ENCODE measurements at places on chromosomes 3 and 15.

- no peak for DNase-seq
Observed at GRCh38 chr15:72585476-72586058, 68.9 kb upstream of the GOLGA6B start.

DNA sequence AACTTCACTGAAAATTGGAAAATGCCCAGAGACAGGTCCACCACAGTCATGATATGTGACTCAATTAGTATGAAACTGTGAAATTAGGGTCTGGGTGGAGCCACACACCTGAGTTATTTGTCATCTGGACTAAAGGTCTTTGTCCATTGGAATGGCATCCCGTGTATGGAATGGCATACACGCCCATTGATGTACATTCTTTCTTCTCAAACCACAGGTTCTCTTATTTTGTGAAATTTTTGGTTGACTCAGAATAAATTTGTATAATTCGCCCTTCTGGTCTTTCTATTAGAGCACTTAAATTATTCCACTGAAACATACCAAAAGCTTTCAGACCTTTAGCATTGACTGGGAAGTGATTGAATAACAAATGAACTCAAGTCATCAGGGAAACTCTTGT, 66.8 kb upstream of the UBE2E1 start:
- no peak for DNase-seq

DNA sequence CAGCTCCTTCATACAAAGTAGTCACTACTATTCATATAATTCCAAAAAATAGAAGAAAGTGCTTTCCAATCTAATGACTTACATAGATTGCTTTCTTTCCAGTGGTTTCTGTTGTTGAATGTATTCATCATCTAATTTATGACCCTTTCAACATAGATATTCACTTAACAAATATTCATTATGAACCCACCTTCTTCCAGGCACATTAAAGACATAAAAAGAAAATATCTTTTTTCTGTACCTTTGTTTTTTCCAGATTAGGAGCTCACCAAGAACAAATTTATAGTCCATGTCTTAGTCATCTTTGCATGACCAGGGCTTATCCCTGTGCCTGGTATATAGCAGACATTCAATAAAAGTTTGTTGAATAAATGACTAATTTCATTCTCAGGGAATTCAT, 32.4 kb upstream of the PDZRN3 start:
- no peak for DNase-seq

DNA sequence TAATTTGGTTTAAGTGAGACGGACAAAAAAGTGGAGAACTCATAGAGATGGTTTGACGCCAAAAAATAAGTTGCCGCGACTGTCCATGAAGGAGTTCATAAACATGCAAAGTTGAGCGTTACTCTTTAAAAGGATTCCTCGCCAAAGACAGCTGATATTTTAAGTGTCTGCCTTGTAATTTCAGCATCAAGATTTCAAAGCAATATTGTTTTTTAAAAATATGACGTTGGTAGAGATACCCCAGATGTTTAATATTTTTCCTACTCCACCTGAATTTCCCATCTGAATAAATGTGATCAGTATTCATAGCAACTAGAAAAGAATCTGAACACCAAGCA, 155.0 kb downstream of the TUSC7 start:
- no peak for DNase-seq

GRCh38 chr3:138824114-138824506, 10.6 kb downstream of the PIK3CB start:
- DNase-seq = peak; percentile 71

- DNase-seq = peak; percentile 28
Observed at GRCh38 chr15:62841269-62841628, 201.3 kb upstream of the TPM1 start.

DNA sequence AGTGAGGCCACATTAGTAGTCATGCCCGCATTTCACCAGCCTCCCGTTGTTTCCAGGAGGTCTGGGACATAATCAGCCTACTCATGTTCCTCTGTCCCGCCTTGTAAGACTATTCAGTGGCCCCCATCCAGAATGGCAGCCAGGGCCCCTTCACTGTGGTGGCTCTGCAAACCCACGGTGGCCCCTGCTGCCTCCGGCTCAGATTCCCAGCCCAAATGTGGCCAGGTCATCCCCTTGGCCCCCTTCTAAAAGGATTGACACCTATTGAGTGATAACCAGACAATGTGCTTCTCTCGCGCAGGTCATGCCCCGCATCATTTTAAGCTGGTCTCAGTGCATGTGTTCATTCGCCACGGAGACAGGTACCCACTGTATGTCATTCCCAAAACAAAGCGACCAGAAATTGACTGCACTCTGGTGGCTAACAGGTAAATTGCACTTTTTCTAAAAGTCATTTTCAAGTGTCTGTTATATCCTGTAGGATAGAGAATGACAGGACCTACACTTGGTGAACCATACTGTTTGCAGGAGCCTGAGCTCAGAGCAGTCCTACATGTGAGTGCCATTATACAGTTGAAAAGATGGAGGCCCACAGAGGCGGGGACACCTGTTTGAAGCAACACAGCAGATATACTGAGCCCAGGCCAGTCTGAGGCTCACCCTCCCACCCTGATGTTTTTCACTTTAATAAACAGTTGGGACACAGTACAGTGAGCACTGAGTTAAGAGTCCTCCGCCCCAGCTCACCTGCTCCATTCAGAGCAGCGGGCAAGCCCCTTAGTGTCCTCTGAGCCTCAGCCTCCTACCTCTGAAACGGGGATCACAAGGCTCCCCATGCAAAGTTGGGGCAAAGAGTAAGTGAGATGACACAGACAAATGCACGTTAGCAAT, 47.7 kb downstream of the PXYLP1 start:
- no peak for DNase-seq

- DNase-seq = no peak
Observed at GRCh38 chr15:81157195-81157938, 23.3 kb downstream of the CFAP161 start.

DNA sequence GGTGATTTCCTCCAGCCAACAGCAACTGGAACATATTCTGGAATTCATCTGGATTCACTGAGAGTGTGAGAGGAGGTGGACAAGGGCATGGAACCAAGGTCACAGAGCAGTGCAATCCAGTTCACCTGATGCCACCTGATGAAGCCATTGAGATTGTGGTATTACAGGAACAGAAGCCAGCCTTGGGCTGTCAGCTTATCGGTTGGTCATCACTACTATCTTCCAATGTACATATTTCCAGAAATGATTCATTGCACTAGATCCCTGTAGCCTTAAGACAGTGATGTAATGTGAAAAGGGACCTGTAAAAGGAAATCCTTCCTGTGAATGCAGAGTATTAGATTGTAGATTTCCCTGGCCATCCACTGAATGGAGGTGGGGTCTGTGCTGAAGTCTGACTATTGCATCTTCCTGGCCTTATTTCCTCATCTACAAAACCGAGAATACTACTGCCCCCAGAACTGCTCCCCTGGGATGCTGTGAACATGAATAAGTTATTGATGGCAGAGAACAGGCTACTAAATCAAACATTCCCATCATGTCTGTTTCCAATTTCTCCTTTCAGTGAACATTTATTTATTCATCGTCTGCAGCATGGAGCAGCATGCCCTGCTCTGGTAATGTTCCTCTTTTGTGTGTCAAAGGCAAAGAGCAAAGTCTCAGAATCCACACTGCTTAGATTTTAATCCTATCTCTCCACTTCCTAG, 47.4 kb upstream of the TPM1 start:
- no peak for DNase-seq

- no peak for DNase-seq
Observed at GRCh38 chr3:126376444-126376843, 18.3 kb upstream of the CFAP100 start.

DNA sequence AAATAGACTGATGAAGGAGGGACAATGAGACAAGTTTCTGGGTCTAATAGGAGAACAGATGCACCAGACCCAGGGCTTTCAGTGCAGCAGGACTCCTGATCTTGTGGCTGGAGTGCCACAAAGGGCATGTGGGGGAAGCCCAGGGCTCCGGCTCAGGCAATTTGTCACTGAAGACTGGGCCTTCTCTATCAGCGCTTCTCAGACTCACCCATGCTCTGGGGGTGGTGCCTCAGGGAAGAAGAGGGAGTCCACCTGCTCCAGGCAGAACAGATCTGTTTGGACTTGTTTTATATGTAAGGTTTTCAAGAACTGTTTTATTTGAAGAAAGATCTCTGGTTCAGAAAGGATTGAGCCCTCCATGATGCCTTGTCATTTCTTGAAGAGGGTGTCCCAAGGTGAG, 112.4 kb upstream of the TLE3 start:
- peak; percentile 38 for DNase-seq

DNA sequence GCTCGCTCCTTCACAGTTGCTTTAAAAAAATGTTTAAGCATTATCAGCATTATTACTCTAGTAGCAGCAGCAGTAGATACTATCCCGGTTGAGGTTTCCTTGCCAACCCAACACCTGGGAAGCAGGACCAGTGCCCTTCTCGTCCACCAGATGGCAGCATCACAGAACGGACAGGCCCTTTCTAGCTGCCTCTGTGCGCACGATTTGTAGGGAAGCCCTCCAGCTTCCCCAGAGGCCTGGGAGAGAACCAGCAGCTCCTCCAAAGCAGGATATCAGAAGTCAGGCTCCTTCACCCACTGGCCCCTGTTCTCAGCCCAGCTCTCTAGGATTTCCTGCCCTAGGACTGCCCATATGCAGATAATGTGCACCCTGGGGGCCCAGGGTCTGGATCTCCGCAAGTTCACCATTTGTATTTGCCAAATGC, 16.8 kb upstream of the ESYT3 start:
- peak; percentile 96 for DNase-seq

DNA sequence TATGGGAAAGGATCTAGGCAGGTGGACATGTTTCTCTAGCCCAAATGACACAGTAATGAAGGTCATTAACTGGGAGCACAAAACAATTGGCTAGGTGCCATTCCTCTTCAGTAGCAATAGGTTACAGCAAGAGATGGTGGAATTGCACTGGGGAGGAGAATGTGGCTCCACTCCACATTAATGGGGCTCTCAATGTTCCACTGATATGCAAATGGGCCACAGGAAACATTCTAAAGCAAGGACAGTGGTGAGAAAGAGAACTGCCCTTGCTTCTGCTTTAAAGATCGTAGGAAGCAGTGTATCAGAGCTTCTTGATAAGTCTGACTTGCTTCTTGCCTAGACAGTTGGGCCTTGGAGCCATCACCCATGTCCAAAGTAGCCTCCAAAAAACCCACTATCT, 271.4 kb upstream of the PPP2R3A start:
- DNase-seq = no peak

DNA sequence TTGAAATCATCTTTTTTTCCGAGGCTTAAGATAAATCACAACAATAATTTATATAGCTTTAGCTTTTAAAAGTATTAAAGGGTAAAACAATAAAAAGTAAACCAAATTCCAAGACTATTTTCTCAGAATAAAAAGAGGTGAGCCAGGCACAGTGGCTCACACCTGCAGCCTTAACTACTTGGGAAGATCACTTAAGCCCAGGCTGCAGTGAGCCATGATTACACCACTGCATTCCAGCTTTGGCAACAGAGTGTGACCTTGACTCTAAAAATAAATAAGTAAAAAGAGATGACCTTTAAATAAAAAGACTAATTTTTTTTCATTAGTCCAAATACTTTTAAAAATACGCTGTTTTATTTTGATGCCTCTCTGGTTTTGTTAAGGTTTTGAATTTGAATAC, 54.4 kb downstream of the C3orf80 start:
- DNase-seq = peak; percentile 45

DNA sequence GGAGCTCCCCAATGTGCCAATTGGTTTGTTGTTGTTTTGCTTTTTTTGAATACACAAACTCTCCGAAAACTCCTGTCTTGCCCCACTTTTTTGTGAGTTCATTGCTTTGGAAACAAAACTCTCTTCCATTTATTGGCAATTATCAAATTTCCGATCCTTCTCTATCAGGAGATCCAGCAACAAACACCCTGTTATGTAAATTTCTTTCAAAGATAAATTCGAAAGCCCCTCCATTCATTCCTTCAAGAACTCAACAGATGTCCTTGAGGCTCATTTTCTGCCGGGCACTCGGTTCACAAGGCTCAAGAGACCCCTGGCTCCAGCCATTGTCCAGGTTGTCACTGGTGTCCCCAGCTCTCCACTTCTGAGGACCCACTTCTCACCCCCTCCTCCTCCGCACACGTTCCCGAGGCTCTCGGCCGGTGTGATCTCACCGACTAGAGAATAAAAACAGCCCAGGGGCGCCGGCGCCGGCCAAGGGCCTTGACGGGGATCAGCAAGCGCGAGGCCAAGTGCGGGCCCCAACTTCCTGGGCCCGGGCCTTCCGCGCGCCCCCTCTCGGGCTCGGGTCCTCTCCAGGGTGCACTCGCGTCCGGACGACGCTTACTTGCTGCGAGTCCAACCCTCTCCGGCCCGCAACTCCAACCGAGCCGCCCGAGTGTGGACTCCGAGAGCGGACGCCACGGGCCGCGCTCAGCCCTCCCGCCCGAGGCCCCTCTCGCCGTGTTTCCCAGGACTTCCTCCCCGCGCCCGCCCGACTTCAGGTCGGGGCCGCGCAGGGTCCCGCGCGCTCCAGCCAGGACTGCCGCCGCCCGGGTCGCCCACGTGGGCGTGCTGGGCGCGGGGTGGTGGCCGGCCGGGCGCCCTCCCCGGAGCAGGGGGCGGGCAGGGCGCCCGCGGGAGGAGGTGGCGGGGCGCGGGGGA, 533 bp upstream of the SMAD3 start:
- DNase-seq = peak; percentile 89

DNA sequence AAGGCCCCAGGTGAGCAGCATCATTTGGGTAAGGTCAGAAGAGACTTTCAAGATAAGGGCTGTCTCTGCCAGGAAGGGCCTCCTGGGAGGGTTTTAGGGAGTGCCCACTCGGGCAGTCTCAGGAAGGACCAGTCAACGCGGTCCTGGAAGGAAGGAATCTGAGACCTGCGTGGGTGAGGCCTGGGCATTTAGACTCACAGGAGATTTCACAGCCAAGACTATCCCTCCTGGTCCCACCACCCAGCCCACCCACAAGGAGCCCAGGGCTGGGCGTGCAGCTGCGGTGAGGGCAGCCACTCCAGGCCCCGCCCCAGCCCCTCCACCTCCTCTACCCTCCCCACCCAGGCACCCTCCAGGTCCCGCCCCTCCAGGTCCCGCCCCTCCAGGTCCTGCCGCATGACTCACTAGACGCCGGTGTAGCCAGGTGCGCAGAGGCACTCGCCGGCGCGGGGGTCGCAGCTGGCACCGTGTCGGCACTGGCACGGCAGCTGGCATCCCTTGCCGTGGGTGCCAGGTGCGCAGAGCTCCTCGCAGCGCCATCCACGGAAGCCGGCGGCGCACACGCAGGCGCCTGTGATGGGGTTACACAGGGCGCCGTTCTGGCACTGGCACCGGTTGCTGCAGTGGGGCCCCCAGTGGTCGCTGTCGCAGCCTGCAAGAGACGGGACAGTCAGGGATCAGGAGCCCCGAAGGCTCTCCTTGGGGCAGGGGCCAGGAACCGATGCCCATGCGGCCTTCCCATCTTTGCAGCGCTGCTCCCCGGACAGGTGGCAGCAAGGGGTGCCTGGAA, 112.7 kb downstream of the RAB11A start:
- peak; percentile 96 for DNase-seq

DNA sequence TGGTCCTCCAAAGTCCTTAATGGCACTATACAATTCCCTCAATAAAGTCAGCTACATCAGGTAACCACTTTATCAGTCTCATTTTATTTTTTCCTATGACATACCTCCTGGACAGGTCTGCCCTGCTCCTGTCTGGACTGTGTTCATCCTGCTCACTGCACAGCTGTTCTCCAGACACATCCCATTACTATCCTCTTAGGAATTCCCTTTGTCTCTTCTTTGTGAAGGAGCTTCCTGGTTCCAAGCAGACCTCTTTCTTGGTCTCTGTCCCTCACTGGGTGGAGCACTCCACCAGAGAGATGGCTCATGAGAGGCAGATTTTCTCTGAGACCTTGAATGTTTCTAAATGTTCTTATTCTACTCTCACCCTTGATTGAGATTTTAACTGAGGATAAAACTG, 60.1 kb downstream of the KY start:
- DNase-seq = no peak
